NT2/D1 (cell line): ENCODE measurements at places on chromosomes 13 and 19.

GRCh38 chr13:81246556-81246955, 905.6 kb upstream of the SPRY2 start:
- DNase-seq: no peak

DNA sequence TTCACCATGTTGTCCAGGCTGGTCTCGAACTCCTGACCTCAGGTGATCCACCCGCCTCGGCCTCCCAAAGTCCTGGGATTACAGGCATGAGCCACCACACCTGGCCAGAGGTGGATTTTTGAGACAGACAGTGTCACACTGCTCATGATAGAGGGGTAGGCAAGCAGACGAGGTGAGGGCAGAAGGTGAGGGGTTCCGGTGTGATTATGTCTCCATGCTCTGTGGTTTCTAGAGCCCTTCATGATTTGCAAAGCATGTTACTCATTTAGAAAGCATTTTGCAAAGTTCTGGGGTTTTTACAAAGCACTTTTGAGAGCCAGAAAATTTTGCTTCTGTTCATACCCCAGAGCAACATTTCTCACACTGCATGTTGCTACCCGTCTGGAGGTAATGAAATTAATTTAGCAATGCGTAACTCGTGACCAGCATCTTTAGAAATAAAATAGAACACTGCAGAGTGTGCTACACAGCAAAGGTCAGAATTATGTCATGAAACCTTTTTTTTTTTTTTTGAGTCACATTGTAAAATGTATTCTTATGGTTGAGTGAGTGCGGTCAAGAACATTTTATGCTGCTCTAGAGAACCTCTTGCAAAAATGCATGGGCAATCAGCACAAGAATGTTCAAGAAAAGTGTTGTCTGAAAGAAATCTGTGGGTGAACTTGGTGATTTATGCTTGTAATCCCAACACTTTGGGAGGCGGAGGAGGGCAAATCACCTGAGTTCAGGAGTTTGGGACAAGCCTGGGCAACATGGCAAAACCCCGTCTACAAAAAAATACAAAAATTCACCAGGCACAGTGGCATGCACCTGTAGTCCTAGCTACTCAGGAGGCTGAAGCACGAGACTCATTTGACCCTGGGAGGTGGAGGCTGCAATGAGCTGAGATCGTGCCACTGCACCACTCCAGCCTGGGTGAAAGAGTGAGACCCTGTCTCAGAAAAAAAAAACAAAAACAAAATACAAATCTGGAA, 58.0 kb downstream of the MAP4K1 start:
- no peak for DNase-seq

- no peak for DNase-seq
These were observed 1585.4 kb downstream of the EFNB2 start for GRCh38 chr13:104949840-104950740.

- DNase-seq: no peak
These were observed 4.8 kb upstream of the GJA3 start for GRCh38 chr13:20165417-20166257.

DNA sequence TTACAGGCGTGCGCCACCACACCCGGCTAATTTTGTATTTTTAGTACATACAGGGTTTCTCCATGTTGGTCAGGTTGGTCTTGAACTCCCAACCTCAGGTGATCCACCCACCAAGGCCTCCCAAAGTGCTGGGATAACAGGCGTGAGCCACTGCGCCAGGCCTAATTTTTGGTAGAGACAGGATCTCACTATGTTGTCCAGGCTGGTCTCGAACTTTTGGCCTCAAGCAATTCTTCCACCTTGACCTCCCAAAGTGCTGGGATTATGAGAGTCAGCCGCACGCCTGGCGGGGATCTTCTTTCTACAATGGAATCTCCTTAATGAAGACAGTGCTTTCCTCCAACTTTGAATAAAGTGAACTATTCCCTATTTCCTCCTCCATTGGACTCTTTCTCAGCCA, 5.8 kb downstream of the RASIP1 start:
- DNase-seq: no peak

GRCh38 chr13:30808600-30808999, 73.3 kb downstream of the ALOX5AP start:
- DNase-seq: no peak

- no peak for DNase-seq
These were observed 708 bp upstream of the ESD start for GRCh38 chr13:46797501-46798237.

DNA sequence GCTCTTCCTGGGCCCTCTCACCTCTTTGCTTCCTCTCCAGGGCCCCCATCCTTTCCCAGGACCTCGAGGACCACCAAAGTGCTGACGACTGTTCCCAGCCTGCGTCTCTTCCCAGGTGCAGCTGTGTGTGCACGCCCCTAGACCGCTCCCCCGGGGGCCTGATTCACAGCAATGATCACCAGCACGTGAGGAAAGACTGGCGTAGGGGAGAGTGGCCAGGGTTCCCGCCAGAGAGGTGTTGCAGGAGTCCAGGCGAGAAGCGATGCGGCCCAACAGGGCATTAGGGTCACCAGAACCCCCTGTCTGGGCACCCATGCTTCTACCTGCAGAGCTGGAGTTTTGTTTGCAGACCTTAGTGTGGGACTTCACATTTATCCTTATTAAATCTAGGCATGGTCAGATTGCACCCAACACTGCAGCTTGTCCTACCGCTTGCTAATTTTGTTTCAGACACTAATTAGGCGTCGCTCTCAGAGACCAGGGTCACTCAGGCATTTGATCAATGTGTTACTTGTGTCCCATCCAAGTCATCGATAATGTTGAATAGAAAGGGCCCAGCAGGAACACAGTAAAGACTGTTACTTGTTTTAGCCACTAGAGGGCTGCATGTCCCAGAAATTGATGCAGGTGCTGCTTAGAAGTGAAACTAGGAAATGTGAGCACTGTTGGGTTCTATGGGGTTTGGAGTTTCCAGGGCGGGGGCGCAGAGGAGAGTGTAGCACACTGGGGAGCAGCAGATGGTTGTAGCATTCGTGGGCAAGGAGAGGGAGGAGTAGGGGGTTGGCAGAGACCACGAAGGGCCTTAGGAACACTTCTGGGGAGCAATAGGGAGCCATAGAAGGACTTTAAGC, 53.2 kb downstream of the CDADC1 start:
- DNase-seq: peak; percentile 28

- DNase-seq: no peak
These were observed 258.9 kb downstream of the FOXO1 start for GRCh38 chr13:40407567-40407966.

GRCh38 chr13:29810145-29810742, 40.2 kb downstream of the UBL3 start:
- DNase-seq: no peak

DNA sequence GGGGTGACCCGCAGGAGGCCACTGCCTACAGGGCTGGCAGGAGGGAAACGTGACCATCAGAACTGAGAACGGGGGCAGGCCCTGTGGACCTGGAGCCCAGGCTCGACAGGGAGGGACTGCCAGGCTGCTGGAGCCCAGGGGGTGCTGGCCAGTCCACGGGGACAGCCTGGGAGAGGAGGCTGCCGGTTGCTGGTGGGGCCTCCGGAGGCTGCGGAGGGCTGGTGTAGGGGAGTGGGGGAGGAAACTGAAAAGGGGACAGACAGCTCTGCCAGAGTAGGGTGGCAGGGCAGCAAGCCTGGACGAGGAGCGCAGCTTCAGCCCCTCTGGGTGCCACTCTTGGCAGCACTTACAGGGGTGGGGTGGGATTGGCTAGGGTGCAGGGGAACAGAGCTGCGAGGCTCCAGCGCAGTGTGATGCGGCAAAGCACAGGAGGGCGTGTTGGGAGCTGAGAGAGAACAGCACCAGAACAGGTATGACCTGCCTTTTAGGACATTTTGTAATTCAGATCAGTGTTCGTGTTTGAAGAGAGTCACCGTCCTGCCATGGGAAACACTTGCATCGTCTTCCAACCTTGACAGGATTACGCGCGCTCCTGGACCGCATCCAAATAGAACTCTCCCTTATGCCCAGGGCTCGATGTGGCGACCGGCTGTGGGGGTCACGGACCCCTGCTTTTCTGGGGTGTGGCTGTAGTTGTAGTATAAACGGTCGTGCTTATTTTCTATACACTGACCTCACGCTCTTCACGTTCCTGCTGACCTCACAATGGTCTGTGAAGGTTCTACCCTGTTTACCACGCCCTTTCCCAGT, 19.9 kb upstream of the ARHGEF7 start:
- no peak for DNase-seq

GRCh38 chr19:17125062-17125727, 49.6 kb downstream of the MYO9B start:
- no peak for DNase-seq

GRCh38 chr13:95660981-95661581, 15.9 kb upstream of the DNAJC3 start:
- DNase-seq: no peak

GRCh38 chr13:59088716-59089115, 1075.0 kb downstream of the DIAPH3 start:
- DNase-seq: no peak

- DNase-seq: no peak
These were observed 83.9 kb downstream of the LRRC63 start for GRCh38 chr13:46295491-46296114.

DNA sequence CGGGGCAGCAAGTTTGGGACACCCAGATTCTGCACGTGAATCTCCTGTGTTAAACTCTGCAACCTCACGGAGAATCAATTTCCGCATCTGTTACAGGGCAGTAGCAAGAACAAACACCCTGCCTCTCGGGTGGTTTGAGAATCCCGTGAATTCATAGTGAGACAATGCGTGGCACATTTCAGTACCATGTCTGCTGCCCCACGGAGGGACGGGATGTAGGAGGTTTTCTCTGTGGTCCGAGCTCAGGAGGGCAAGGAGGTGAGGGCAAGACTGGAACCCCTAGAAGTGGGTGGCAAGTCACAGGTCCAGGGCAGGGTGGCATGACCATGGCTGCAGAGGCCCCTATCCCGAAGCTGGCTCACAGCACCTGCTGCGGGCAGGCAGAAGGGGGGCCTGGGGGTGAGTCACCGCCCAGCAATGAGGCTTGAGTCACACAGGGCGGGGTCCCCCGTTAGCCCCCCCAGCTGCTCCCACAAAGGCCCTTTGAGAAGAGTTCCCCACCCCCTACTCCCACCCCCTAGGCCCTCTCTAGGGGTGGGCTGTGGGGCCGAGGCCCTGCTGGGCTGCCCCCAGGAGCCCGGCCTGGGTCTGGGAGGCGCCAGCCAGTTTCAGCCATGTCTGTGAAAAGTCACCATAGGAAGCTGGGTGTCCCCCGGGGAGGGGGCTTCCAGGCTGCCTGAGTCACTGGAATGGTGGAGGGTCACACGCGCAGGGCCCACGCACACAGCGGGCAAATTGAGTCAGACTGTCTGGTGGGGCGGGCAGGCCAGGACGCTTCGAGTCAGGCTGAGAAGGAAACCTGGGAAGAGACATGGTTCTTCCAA, 25.8 kb upstream of the NANOS3 start:
- DNase-seq: no peak

- DNase-seq: no peak
These were observed 848.1 kb upstream of the SLITRK1 start for GRCh38 chr13:84730376-84730775.

DNA sequence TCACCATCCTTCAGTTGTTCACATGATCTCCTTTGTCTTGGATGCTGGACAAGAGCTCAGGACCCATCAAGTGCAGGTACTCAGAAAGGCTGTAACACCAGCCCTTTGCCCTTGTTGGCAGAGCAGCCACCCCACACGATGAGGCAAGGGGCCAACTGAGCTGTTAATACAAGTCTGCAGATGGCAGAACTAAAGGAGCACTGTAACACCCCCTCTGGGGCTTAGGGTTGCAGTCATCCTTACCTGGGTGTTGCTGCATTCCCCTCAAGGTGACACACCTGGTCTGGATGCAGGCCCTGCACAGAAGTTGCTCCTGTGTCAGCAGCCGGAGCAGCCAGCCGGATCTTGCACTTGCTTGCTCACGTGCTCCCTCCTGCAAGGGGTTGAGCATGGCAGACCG, 52.0 kb downstream of the STARD13 start:
- no peak for DNase-seq

DNA sequence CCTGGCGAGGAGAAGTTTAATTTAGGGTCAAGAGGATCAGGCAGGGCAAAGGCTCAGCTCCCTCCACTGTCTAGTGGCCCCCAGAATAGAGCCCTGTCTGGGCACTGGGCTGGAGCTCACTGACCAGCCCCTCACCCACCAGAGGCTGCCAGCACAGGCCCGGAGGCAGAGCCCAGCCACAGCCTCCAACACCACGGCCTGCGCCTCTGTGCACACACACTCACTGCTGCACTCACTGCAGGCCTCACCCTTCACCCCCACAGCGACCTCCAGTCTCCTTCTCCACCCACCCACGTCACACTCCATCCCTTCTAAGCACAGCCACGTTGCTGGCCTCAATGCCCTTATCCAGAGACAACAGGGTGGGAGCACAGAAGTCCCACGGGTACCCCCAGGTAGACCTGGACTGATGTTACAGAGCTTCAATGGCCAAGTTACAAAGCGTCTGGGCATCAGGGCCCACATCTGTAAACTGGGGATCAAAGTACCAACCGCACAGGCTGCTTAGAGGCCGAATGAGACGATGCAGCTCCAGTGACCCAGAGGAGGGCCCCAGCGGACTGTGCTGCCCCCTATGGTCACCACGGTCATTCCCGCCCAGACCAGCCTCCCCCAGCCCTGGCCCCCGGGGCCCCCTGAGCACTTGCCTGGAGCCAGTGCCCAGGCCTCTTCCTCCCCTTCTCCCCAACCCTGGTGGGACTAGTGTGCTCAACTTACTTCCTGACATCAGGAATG, 4.5 kb upstream of the PRKD2 start:
- DNase-seq: no peak

DNA sequence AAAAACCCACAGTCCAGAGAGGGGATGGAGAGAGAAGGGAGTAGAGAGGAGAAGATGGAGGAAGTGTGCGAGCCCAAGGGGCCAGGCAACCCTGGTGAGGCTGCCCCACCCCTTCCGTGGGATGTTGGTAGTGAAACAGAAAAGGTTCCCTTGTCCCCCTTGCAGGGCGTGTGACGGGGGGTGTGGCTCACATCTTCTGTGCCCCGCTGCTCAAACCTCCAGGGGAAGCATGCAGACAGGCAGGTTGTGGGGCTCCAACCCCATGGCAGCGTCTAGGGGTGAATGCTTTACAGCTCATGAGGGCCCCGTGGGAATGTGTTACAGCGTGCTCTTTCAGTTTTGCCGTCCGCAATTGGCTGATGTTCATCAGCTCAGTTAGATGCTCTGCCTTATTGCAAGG, 14.7 kb upstream of the EVI5L start:
- no peak for DNase-seq

- no peak for DNase-seq
These were observed 40.6 kb upstream of the EEF1AKMT1 start for GRCh38 chr13:20814224-20814910.

- DNase-seq: no peak
These were observed 5.5 kb downstream of the SAFB2 start for GRCh38 chr19:5617080-5617479.

GRCh38 chr13:31639443-31640163, 99.7 kb upstream of the RXFP2 start:
- no peak for DNase-seq

GRCh38 chr19:48897181-48897580, 1.4 kb downstream of the TULP2 start:
- DNase-seq: no peak

- no peak for DNase-seq
These were observed 69.1 kb downstream of the ALOX5AP start for GRCh38 chr13:30804474-30804873.

GRCh38 chr13:74555276-74555625, 421.0 kb upstream of the KLF12 start:
- no peak for DNase-seq

GRCh38 chr13:48542138-48542537, 9.3 kb upstream of the RCBTB2 start:
- DNase-seq: no peak
